HL-60 (cell line): ENCODE measurements at places on chromosomes 13 and 19.

DNA sequence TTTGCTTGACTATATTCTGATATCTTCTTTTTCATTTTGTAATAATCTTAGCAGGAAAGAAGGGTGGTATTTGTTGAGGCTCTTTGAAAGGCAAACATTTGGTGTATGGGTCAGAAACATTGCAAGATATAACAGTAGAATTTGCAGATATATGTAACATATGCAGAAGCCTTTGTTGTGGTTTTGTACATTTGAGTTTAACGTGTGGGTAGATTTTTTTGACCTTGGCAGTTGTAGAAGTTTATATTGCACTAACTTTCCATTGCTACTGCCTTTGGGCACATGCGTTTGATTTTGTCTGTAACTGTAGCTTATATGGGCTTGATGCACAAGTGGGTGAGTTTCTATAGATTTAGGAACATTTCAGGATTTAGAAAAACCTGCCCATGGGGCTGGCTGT is 78.5 kb upstream of the SPRY2 start:
- DNase-seq: no peak

- DNase-seq: no peak
These were observed 26.3 kb downstream of the ZNF844 start for GRCh38 chr19:12090807-12091206.

- DNase-seq: no peak
These were observed 18.8 kb downstream of the GAS6 start for GRCh38 chr13:113845055-113845454.

DNA sequence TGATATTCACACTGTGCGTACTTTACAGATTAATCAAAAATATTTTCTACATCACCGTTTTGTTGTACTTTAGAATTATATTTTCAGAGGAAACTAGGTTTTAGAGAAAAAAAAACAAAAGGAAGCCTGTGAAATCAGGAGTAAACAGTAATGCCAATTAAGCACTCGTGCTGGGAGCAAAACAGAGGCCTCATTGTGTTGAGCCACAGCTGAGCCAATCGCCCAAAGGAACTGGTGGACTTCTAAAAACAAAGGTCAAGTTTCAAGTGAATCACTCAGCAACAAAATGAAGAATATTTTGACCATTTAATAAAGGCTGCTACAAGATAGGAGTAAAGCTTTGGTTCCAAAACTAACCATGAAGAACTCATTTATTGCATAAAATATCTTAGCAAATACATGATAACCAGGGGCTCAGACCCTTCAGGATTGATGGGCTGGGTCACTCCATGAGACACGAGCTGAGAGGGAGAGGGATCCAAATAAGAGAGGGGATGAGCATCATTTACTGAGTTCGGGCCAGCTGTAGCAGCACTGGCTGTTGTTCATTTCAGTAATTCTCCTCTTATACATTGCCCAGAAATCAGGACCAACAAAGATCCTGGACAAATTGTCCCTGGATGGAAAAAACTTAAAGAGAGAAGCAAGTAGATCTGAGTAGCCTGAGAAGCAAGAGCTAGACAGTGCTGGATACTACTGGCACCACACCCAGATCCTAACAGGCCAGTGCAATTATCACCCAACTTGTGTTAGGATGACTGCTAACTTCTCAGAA is 8.3 kb upstream of the NALCN start:
- DNase-seq: no peak

DNA sequence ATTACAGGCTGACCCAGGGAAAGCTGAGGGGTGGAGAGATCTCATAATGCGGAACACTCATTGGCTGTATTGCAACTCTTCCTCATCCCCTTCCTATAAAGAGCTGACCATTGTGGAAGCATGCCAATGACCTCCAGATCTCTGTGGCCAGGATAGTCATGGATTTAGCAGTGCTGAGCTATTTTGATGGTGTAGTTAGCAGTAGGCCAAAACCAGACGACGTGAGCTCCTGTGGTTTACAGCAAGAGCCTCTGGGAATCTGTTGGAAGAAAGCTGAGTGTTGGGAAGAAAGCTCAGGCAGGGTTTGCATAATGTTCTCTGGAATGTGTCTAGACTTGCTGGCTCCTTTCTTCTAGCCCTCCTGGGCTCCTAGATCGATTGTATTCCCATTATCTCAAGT is 187.5 kb upstream of the GPC6 start:
- DNase-seq: no peak

DNA sequence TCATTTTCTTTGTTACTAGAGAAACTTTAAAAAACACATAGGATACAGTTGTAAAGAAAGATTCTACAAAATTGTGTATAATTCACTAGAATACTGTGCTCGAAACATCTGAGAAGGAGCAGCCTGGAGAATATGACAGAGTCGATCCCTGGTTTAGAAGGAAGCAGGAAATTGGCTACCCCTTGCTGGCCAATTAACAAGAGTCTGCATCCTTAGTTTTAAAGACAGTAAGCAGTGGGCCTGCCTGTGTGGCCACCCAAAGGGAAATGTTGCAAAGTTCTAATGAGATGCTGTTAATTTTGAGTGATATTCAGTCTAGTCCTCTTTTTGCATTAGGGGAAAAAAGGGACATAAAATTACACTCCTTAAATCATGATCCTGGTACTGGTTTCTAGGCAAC is 988.6 kb downstream of the PCDH17 start:
- DNase-seq: no peak

- no peak for DNase-seq
These were observed 149.9 kb upstream of the HTR2A start for GRCh38 chr13:47046706-47047105.

GRCh38 chr19:13727798-13728197 is 36.5 kb upstream of the MRI1 start:
- DNase-seq: no peak

GRCh38 chr19:51507192-51507591 is 5.6 kb upstream of the SIGLEC12 start:
- DNase-seq: no peak

DNA sequence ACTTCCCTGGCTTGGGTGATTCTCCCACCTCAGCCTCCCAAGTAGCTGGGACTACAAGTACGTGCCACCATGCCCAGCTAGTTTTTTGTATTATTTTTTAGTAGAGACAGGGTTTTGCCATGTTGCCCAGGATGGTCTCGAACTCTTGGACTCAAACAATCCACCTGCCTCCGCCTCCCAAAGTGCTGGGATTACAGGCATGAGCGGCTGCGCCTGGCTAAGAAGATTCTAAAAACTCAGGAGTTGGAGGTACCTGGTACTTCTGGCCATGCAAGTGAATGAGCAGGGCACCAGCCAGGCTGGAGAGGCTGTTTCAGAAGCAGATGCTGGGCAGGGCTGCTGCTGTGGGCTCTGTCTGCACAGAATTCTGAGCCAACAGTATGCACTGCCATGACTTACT is 6.1 kb downstream of the MZF1 start:
- DNase-seq: no peak

DNA sequence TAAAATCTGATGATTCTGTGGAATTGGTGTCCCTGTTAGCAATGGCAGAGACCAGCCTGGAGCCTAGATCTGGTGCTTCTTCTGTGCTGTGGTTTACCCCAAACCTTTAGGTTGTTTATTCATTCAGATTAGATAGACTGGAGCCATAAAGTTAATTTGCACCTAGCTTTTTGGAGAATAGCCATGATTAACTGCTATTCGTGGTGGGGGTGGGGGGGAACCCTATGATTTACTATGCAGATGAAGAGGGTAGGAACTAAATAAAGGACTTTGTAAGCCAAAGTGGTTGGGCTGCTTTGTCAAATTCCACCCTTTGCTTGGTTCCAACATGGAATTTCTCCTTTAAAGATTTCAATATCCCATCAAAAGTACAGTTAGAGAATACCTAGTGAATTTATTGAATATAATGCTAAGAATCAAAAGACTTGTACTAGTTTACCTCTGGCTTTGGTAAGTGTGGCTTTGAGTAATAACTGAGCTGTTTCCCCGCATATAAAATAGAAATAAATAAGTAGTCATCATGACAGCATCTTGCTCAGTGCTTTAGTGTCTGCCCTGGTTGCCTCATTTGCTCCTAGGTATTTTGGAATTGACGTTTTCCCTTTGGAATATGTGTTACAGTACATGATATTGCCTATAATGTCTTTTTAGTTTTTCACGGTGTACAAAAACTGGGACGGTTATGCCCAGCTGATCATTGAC is 27.6 kb downstream of the SKA3 start:
- no peak for DNase-seq

GRCh38 chr19:37692956-37693620 is 26.5 kb downstream of the ZNF607 start:
- no peak for DNase-seq

- DNase-seq: no peak
These were observed 4.8 kb downstream of the STK24 start for GRCh38 chr13:98571955-98572662.

DNA sequence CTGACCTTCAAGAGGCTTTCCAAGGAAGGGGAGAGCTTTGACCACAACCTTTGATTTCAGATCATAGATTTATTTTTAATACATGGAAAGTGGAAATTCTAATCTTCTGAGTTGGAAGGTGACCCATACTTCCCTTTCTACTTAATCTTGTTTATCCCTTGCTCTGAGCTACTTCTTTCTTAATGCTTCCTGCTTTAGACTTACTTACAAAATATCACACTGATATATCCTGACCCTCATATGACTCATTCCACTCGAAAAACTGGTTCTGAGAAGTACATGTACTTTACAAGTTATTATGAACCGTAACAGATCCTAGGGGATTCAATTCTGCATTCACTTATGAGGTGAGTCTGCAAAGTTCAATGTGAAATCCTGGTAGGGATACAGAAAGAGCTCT is 76.2 kb upstream of the IRS2 start:
- no peak for DNase-seq
